ENCODE measurements at places on chromosomes 3 and 15.

- no peak for DNase-seq
Observed at GRCh38 chr15:40366457-40367370, 8.7 kb downstream of the DISP2 start.

DNA sequence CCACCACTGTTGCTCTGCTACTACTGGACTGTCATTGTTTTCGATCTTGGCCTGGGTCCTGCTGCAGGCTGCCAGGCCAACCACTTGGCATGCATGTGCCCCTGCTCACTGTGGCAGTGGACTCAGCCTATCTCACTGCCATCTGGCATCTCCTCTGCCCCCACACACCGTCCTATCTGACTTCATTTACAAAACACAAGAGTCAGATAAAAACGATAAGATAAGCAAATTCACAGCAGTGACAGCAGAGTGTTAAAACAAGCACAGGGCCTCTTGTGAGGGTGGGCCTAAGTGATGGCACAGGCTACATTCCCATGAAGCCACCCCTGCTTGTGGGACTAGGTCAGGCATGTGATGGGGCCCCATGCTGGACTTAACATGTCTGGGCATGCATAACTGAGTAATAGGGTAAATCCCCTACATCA lies 68.1 kb downstream of the CRYGS start:
- no peak for DNase-seq

- no peak for DNase-seq
Observed at GRCh38 chr3:46632792-46633191, 20.5 kb downstream of the FAM240A start.

DNA sequence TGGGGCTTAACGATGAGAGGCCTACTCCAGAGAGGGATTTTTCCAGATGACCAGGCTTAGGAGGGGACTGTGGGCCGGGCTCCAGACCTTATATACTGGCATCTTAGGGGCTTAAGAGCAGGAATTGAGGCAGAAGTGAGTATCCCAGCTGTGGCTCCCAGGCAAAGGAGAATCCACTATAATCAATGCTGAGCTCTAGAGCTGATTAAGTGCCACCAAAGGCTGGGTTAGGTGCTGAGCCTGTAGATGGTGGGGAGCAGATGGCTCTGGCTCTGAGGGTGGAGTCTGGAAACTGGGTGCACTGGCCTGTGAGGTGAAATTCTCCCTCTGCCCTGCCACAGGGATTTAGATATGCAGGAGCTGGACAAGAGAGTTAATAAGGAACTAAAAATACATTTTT lies 23.2 kb downstream of the IRAK2 start:
- DNase-seq, result no peak

- no peak for DNase-seq
Observed at GRCh38 chr3:192881159-192881786, 36.4 kb downstream of the MB21D2 start.

GRCh38 chr3:153443961-153444360 lies 281.9 kb downstream of the RAP2B start:
- DNase-seq, result no peak

DNA sequence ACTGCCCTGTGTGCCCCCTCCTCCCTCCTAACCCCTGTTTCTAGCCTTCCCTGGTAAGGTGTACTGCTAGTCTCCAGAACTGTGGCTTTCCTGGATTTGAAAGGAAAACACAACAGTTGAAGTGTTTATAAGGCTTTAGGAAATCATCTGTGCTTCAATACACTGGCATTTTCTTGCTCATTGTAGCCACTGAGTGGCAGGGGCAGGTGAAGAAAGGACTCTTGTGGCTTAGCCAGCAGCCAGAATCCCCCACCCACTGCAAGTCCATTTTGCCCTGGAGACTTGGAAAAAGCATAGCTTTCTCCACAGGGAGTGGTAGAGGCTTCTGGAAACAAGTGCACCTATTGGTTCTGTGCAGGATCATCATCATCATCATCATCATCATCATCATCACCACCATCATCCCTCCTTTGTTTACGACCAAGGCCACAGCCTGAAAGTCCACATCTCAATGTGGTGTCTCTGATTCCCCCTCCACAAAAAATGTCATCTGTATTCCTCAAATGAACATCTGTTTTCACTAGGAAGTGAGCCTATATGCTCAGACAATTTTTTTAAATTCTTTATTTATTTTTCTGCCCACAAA lies 33.4 kb downstream of the AQP9 start:
- no peak for DNase-seq

DNA sequence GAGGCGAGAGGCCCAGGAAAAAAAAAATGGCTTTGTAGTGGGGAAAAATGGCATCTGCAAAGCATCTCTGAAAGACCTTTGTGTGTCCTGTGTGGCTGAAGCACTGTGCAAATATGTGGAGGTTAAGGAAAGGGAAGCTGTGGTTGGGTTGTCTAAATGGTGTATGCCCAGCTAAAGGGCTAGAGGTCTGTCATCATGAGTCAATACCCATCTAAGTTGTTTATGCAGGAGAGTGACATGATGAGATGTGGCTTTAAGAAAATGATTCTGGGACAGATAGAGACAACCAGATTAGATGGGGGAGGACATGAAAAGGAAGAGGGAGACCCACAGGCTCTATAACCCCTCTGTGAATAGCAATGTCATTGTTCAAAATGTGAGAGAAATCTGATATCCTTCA lies 280.7 kb downstream of the MFSD1 start:
- no peak for DNase-seq

GRCh38 chr3:5188419-5189221 lies 1.1 kb downstream of the EDEM1 start:
- no peak for DNase-seq

- DNase-seq, result no peak
Observed at GRCh38 chr3:98501270-98501669, 3.8 kb downstream of the OR5K2 start.

DNA sequence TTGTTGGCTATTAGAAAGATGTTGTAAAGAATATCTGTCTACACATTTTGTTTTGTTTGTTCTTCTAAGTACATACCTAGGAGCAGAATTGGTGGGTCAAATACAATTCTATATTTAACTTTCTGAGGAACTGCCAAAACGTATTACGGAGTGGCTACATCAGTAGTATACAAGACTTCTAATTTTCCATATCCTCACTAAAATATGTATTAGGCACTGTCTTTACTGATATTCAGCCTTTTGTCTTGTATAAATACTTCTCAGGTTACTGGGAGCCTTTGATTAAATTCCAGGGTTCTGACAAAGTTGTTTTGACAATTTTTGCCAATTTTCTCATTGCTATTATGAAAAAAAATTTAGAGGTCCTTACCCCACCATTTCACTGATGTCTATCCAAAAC lies 146.7 kb downstream of the NR2E3 start:
- DNase-seq, result no peak

DNA sequence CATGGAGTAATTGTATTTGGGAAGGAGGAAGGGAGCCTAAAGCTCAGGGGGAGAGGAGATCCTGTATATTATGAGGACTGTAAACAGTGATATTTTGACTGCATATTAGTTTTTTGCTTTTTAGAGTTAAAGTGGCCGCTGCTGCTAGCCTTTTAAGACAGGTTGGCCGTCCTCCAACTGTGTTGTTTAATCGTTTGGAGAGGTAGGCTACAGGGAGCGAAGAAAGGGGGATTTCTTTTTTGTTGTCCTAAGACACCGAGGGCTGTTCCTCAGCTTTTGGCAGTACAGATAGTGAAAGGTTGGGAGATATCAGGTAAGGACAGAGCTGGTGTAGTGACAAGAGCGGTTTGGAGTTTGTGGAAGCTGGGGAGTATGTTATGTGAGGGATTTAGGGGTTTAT lies 38.2 kb upstream of the RNF7 start:
- no peak for DNase-seq

DNA sequence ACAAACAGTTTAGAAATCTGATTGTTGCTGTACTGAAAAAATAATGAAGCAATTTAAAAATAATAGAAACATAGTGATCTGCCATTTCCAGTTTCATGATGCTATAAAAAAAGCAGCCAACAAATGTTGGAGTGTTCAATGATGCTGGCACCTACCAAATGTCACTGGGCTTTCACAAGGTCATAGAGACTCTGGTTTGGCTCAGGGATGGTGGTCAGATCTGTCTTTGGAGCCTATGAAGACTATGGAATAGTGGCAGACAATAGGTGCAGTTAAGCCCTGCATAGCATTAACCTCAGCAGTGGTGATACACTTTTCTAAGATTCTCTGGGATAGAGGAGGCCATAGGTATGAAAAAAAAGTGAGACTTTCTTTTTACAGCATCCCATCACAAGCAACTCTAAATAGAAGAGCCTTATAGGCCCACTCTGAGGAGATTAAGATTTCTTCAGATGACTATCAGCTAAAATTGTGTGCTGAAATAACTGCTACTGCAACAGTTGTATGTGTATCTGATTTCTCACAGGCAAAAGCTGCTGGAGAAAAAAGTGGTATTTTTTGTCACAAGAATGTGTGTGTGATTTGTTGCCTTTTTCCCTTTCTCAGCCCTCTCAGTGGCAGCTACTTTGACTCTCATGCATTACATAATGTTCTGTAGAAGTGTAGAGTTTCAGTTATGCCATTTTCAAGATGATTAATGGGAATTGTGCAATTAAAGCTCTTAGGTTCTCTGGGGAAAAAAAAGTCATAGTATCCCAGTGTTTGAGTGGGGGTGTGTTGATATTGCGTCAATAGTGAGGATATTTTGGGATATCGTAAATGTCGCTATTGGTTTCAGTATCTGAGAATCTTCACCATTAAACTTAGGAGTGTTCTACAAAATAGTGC lies 137.4 kb downstream of the MBNL1 start:
- DNase-seq, result no peak

GRCh38 chr3:170531054-170531453 lies 54.8 kb downstream of the SLC7A14 start:
- no peak for DNase-seq

GRCh38 chr15:66965201-66965900 lies 100.1 kb upstream of the SMAD3 start:
- no peak for DNase-seq

GRCh38 chr3:54977439-54977838 lies 49.6 kb upstream of the LRTM1 start:
- DNase-seq, result no peak

DNA sequence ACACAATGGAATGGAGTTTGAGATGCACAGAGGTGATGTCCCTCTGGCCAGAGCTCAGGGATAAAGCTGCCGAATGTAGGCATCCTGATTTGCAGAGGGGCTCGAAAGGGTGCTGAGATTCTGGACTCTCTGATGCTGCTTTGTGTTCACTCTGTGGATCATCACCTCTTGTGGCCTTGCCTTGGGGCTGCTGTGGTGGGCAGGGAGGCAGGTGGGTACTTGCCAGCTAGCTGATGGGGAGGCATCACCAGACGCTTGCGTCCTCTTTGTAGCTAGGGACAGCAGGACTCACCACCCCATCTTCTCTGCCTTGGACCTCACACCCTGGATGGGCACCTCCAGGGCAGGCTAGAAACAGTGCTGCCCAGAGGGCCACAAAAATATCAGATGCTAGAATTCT lies 14.6 kb upstream of the RASGRF1 start:
- DNase-seq, result peak; percentile 49

DNA sequence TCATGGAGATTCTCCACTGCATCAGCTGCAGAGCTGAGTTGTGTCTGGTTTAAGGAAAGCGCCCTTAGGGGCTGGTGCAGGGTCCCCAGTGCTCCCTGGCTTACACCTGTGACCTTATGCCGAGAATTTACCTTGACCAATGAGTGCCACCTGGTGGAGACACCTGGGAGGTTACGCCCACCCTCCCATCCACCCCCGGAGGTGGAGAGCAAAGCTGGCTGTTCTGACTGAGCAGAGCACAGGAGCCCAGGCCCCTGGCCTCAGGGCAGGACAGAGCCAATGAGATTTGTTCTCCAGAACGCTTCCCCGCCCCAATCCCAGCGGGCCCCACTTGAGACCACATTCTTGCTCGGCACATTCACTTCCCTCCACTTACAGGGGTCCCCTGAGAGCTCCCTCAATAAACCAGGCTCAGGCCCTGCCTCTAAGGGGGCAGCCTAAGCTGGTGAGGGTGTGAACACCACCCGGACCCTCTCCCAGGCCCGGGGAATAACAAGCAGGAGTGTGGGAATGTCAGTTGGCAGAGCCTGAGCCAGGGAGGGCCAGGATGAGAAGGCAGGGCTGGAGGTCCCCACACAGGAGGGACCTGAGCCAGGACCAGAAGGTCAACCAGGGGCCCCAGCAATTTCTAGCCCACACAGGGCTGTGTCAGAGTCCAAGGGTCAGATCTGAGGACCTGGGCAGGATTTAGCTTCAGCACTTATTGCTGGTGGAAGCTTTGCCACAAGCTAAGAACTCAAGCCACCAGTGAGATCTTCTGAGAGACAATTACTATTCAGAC lies 117.1 kb downstream of the TPRA1 start:
- DNase-seq, result no peak

DNA sequence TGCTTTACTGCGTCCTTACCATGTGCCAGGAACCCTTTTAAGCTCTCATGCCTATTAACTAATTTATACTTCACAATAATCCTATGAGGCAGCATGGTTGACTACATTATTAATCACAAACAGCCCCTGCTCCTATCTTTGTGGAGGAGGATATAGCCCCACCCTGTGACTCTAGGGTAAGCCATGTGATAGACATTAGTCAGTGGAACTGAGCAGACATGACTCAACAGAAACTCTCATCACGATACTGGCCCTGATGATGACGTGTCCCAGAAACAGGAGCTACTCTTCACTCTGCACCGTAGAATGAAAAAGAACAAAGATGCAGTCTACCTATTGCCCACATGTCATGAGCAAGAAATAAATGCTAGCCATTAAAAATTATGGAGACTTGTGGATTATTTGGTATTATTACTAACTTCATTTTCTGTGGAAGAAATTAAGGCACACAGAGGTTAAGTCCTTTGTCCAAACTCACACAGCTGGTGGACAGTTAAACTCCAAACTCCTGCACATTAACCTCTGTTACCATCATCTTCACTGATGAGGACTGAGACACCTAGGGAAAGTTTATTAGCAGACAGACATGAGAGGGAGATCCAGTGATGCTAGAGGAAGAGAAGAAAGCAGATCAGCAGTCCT lies 51.2 kb downstream of the CFAP20DC start:
- peak; percentile 85 for DNase-seq

DNA sequence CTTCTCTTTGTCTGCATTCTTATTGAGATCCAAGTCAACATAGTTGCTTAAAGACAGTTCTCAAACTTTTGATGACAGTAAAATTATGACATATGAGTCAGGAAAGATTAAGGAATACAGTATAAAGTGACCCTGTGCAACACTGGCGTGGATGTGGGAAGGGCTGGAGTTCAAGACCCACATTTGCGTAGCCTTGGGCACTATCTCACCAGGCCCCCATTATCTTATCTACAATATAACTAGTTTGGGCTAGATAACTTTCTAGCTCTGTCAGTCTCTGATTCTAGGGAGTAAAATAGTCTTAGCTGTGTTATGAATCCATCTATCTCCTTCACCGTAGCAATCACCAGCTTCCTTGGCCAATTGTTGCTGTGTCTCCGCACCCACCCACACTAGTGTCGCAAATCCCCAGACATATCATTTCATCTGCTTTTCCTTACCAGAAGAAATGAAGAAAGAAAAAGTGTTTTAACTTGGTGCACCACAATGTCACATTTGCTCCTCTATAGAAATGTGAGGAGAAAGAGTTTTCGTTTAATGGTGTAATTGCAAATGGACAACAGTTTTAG lies 14.9 kb upstream of the TM4SF4 start:
- DNase-seq, result no peak

- DNase-seq, result no peak
Observed at GRCh38 chr15:89155122-89155521, 66.3 kb downstream of the RLBP1 start.

- no peak for DNase-seq
Observed at GRCh38 chr15:42494998-42495360, 455 bp upstream of the SNAP23 start.
